ENCODE measurements at places on chromosomes 3 and 15. TPM values are rescaled to one million over a fixed set of nuclear protein-coding genes. Genes with fewer than 3 reads are reported as not detected.

RNU5B-1 gene
- total RNA-seq, result not detected

HDC gene
- not detected for total RNA-seq

DAZL gene
- not detected for total RNA-seq

FEZF2 gene
- total RNA-seq, result not detected

ZNF80 gene
- not detected for total RNA-seq

RSRC1 gene
- total RNA-seq, result 25.8 TPM

LAMB2 gene
- 246 TPM for total RNA-seq

DPPA2 gene
- total RNA-seq, result not detected

IL17RC gene
- 34.1 TPM for total RNA-seq

TLR9 gene
- not detected for total RNA-seq

LHFPL4 gene
- not detected for total RNA-seq

C15orf62 gene
- not detected for total RNA-seq

PSMD6 gene
- 83.7 TPM for total RNA-seq

TRPM1 gene
- not detected for total RNA-seq

SPSB4 gene
- total RNA-seq, result not detected

ADGRG7 gene
- total RNA-seq, result not detected

AHSG gene
- total RNA-seq, result not detected

TMEM108 gene
- 1.1 TPM for total RNA-seq

SKOR1 gene
- 0.13 TPM for total RNA-seq

C3orf70 gene
- total RNA-seq, result 0.64 TPM

CTXND1 gene
- 1.1 TPM for total RNA-seq

ISLR gene
- 64.9 TPM for total RNA-seq

ACAD11 gene
- 17.3 TPM for total RNA-seq

DYNLT2B gene
- 16.7 TPM for total RNA-seq

DYNC1LI1 gene
- total RNA-seq, result 31.0 TPM

CHRM5 gene
- not detected for total RNA-seq

NEO1 gene
- total RNA-seq, result 16.2 TPM

WDR93 gene
- under 0.01 TPM for total RNA-seq

CPN2 gene
- total RNA-seq, result not detected

SLC12A1 gene
- 0.13 TPM for total RNA-seq

NUP210 gene
- not detected for total RNA-seq

NAALADL2 gene
- total RNA-seq, result 2.4 TPM

PHC3 gene
- total RNA-seq, result 55.4 TPM

LMAN1L gene
- not detected for total RNA-seq

SLC12A8 gene
- 12.1 TPM for total RNA-seq

Measured in epithelial cell of alveolus of lung (primary cell).